Memory B cell (primary cell): ENCODE measurements at places on chromosomes 1 and 21.

DNA sequence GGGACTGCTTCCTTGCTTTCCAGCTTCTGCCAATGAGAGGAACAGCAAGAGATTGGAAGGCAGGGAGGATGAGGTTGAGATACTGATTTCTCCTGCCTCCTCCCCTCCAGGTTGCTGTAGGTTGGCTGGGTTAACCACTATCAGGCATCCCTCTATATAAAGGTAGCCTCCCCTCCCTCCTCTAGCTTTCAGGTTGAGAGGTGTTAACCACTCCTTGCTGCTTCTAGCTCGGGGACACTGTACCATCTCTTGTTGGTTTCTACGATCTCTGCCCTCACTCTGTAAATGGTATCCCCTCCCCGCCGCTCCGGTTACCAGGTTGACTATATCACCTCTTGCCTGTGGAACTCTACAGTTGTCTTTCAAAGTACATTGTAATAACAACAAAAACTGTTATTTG lies 16.7 kb downstream of the LPAR3 start:
- no peak for DNase-seq

- DNase-seq, result peak; percentile 23
Measured at GRCh38 chr1:174800216-174800851, 199.4 kb upstream of the CACYBP start.

DNA sequence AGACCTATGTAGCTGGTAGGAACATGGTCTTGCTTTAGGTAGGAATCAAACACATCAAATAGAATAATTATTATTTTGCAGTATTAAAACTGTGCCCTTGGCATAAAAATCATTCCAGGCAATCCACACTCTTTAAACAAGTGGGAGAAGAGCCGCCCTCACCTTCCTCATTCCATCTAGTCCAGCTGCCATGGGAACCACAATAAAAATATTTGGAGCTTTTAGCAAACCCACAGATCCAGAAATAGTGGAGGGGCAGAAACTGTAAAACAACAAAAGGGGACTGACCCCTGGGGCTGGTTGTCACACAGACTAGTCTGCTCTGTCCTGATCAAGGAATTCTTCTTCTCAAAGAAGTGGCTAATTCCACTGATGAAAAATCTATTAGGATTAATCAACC lies 61.6 kb downstream of the PTPRC start:
- DNase-seq, result no peak

GRCh38 chr21:25126564-25126963 lies 480.7 kb downstream of the MRPL39 start:
- DNase-seq, result no peak

DNA sequence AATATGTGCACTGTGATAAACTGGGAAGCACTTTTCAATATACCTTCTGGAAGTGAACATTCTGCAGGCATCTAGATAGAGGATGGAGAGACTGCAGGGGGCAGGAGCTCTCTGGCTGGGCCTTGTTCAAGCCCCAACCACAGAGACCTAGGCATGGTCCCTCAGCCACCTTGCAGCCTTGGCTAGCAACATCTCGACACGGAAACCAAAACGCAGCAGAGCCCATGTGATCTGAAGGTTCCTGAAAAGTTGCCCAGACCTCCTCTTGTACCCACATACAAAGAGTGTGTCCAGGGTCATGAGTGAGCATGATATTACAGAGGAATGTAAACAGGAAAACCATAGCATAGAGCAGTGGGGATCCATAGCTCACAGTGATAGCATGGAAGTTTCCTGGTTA lies 33.1 kb upstream of the SAMD11 start:
- DNase-seq, result no peak

DNA sequence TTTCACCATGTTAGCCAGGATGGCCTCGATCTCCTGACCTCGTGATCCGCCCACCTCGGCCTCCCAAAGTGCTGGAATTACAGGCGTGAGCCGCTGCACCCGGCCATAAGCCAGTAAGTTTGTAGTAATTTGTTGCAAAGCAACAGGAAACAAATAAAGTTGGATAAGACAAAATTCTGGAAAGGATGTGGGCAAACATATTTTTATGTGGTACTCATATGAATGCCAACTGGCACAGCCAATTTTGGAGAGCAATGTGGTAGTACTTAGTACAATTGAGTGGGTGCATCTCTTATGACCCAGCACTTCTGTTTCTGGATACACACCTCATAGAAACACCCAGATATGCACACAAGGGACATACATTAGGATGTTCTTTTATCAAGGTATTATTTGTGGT lies 8.4 kb upstream of the IL12RB2 start:
- DNase-seq, result no peak

DNA sequence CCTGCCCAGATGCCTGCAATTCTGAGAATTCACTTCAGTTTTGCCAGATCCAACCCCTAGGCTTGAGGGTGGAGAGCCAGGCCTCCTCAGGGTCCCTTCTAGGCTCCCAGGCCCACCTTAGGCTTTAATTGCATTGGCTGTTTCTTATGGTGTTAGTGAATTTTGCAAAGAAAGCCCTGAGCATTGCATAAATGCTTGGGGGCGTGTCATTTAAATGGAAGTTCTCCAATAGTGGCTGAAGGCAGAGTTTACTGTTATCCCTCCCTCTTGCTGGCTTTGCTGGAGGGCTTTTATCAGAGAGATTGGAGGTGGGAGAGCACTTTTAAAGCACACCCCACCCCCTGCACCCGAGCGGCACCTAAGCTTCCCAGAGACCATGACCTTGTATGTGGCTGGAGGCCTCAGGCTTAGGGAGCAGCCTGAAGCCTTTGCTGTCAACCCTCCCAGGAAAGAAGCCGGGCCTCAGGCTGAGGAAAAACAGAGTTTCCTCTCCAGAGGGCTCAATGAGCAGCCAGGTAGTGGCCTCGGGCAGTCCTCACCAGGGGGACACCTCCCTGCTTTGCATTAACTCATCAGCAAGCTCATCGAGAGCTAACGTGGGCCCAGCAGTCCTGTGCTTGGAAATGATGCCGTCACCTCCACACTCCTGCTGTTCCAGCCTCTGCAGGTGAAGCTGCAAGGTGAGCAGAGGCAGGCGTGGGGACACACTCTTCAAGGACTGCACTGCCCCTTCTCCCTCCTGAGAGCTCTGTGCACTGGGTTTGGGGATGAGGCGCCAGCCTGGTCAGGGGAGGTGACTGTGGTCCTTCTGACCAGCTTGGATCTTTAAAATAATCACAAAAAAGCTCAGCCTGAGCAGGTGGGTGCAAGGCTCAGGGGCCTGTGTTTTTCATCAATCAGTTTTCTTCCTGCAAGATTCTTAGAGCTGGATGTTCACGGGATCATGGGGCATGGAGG lies 58.0 kb downstream of the STUM start:
- no peak for DNase-seq

GRCh38 chr1:115450501-115451040 lies 112.5 kb upstream of the NGF start:
- no peak for DNase-seq

DNA sequence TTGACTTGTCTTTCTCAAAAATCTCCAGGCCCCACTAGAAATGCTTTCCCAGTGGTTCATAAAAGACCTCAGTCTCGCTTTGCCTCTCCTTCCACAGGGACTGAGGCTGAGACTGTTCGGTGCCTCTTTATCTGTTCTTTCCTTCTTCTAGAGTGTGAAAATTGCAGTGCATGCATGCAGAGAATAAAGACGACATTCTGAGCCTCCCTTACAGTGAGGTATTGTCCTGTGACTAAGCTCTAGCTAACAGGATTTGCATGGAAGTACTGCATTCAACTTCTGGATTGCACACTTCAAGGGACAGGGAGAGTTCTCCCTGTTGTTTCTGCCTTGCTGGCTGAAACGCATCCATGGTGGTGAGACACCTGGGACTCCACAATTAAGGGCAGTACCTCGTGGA lies 69.1 kb downstream of the COLGALT2 start:
- no peak for DNase-seq

DNA sequence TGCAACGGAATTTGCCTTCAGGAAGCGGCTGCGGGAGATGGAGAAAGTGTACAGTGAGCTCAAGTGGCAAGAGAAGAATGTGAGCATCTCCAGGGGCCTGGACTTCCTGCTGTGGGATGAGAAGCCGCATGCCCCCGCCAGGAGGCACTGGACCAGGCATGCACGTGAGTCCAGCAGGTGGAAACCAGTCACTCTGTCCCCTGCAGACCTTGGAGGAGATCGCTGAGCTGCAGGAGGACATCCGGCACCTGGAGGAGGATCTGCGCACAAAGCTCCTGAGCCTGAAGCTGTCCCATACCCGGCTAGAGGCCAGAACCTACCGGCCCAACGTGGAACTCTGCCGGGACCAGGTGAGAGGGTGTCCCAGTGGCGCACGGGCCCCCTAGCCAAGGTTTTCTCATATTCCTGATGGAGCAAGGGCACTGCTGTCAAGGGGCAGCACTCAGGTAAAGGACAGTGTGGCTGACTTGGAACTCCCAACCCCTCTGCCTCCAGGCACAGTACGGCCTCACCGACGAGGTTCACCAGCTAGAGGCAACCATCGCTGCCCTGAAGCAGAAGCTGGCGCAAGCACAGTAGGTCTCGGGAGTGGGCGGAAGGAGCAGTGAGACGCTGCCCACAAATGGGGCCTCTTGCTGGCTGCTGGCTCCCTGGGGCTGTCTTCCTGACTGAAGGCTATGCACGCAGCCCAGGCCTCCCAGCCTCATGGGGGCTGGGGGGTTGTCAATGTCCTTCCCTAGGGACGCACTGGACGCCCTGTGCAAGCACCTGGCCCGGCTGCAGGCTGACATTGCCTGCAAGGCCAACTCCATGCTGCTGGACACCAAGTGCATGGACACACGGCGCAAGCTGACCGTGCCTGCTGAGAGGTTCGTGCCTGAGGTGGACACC lies 1.2 kb upstream of the ADPRS start:
- DNase-seq, result no peak

GRCh38 chr1:31976401-31976800 lies 37.3 kb upstream of the KHDRBS1 start:
- no peak for DNase-seq

- DNase-seq, result no peak
Measured at GRCh38 chr1:180505732-180506335, 3.5 kb upstream of the ACBD6 start.

GRCh38 chr1:61426885-61427284 lies 298.1 kb downstream of the TM2D1 start:
- DNase-seq, result no peak
